ENCODE measurements at places on chromosomes 1 and 21.
A peak's percentile ranks its signal among the peaks of the same experiment; 100 is the strongest.

GRCh38 chr1:230208619-230209261 lies 141.7 kb downstream of the GALNT2 start:
- peak; percentile 21 for DNase-seq

DNA sequence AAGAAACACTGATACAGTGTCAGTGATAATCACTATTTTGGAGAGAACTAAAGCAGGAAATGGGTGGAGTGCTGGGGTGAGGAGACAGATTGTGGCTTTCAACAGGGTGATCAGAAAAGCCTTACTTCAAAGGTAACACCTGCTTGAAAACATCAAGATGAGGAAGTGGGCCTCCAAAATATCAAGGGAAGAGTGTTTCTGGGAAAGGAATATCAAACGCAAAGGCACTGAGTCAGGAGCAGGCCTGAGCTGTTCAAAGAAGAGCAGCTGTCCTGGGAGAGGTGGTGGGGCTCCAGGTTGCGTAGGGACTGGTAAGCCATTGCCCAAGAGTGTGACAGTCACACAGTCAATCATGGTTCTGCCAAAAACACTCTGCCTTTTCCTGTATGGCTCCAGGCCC lies 47.1 kb upstream of the ATP1A1 start:
- no peak for DNase-seq

GRCh38 chr1:162950187-162950586 lies 89.2 kb upstream of the CCDC190 start:
- no peak for DNase-seq

- DNase-seq: no peak
Observed at GRCh38 chr21:38307771-38308531, 51.2 kb downstream of the KCNJ15 start.

- DNase-seq: no peak
Observed at GRCh38 chr1:187689129-187689528, 860.4 kb downstream of the PLA2G4A start.

DNA sequence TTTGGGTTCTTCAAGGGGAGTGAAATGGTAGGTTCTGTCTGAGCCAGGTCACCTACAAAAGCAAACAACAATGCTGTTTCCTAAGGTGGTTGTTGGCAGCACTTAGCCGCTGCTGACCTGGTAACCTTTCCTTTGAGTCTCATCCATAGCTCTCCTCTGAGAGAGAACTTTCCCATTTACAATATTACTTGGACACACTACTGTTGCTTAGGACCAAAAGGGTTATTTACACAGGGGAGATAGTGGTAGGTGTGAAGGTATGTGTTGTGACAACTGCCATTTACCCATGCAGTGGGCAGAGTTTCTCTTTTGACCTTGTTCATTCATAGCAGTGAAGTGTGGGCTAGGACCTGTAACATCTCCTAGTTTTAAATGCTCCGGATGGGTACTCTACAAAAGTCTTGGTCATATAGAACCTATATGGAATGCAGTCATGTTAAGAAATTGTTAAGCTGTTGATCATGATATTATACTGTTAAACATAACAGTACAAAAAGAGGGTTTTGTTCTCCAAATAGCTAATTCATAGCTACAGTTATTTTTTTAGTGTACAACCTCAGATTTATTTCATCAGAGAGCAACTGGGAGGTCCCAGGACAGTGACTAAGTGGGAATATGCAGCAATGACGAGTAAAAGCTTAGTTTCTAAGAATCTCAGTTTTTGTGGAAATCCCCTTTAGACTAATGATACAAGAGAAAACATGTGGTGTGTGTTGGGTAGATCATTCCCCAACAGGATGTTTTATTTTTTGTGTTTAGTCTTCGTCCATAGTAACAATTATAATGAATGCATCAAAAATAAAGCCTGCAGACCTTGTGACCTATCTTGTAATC lies 219.7 kb downstream of the NFIA start:
- no peak for DNase-seq

DNA sequence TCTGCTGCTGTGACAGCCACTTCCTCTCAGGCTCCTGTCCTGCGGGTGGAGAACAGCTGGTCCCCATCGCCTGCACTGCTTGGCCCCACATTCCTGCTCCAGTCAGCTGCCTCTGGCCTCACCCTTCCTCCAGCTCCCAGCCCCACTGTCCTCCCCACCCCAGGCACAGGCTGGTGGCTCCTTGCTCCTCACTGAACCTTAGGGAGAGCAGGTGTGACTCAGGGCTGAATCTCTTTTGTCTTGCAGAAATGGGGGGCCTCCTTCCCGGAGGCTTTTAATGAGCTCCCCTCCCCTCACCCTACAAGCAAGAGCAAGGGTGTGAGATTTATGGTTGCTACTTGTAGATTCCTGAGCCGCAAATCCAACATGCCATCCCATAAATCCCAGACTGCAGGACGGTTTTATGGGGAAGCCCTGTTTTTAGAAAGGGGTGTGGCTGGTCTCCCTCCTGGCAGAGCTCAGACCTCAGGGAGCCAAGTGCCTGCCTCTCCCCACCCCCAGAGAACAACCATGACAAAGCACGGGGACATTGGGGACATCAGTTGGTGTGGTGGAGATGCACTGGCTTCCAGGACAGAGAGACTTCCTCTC lies 15.2 kb downstream of the CDK18 start:
- no peak for DNase-seq

DNA sequence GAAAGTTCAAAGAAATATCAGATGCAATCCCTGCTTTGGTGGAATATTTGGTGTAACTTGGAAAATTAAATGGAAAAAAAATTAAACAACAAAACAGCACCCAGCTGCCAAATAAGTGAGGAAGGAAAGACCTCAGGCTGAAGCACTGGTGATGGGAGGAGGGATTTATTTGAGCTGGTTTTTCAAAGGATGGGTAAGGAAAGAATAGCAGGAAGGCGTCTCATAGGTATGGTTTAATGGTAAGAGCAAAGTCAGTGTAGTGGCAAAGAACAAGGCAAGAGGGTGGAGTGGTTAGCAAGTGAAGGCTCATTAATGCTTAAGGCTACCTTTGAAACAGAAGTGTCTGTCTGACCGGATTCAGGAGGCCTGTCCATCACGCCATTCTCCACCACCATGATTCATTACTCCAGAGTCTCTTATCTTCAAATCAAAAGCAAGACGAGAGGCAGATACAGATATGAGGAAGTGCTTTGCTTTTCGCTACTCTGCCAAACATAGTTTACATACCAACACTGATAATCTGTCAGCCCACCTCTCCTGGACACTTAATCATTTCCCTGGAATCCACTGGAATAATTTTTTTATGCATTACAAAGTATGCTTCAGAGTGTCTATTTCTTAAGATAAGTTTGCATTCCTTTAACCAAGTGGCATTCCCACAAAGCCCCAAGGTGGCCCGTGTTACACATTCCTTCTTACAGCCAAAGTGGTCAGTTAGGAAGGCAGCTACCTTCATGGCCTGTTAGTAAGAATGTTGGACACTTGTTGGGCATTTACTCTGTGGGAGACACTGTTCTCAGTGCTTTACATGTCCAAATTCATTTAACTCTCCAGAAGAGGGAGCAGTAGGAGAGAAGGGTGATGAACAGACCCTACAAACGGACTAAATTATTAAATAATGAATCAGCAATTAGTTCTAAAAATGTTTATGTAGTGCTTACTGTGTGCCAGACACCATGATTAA lies 146.6 kb downstream of the ROR1 start:
- no peak for DNase-seq

DNA sequence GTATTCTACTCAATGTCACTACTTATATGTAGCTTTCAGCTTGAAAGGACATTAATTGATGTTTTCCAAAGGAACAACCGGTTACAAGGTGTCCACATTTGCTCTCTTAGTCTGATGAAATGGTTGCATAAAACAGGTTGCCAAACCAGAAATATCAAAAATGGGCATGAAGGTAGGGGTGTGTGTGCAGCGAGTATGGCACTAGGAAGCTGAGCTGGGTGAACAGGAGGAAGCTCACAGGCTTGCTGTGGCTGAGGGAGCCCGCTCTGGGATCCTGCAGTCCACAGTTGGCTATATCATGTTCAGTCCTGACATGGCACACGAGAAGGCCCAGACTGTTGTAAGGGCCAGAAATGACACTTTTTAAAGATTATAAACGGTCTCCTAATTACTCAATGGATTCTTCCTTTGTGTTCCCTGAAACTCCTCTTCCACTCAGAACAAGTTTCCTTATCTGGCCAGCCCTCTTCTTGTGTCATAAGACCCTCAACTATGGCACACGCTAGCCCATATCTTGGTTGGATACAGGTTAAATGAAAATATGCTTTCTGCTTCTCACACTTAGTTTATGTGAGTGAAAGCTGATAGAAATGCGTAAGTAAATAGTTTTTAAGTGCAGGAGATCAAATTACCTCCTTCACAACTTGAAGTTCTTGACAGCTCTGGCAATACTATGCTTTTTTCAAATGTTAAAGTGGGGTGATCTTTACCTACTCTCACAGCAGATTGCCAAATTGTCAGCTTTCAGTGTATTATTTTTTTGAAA lies 201.5 kb downstream of the LMO4 start:
- DNase-seq: no peak

DNA sequence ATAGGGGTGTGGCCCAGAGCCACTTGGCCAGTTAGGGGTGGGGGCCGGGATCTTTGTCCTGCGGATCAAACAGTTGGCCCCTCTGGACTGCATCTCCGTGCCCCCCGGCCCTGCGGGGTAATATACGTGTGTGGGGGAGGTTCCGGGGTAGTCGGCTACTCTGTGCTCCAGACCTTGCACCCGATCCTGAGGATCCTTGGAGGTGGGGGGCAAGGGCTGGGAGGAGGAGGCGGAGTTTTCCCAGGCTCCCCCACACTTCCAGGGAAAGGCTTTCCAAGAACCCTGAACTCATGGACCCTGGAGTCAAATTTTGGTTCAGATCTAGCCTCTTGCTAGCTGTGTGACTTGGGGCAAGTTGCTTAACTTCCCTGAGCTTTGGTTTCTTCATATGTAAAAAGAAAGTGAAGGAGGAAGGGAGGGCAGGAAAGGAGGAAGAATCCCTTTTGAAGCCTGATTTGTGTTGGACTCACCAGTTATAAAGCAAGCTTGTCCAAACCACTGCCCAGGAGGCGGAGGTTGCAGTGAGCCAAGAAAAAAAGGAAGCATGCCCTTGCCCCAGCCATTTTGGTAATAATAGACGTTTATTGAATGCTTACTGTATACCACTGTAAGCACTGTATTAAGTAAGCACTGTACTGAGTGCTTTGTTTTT lies 686 bp downstream of the MIIP start:
- DNase-seq: no peak

GRCh38 chr1:9145021-9145668 lies 16.2 kb upstream of the GPR157 start:
- DNase-seq: no peak

GRCh38 chr21:31098576-31099005 lies 60.3 kb upstream of the KRTAP19-8 start:
- peak; percentile 65 for DNase-seq

DNA sequence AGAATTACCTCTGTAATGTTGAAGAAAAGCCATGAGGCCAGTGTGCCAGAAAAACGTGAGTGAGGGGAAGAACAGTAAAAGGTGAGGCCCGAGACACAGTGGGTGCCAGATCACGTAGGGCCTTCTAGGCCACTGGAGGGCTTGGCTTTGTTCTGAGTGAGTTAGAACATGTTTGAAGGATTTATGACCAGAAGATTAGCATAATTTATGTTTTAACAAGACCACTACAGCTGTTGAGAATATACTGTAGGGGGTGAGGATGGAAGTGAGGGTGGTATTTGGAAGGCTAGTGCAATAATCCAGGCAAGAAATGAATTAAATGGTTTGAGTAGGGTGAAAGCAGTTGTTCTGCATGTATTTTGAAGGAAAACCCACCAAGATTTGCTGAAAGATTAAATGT lies 56.3 kb downstream of the LRRC8C start:
- no peak for DNase-seq

DNA sequence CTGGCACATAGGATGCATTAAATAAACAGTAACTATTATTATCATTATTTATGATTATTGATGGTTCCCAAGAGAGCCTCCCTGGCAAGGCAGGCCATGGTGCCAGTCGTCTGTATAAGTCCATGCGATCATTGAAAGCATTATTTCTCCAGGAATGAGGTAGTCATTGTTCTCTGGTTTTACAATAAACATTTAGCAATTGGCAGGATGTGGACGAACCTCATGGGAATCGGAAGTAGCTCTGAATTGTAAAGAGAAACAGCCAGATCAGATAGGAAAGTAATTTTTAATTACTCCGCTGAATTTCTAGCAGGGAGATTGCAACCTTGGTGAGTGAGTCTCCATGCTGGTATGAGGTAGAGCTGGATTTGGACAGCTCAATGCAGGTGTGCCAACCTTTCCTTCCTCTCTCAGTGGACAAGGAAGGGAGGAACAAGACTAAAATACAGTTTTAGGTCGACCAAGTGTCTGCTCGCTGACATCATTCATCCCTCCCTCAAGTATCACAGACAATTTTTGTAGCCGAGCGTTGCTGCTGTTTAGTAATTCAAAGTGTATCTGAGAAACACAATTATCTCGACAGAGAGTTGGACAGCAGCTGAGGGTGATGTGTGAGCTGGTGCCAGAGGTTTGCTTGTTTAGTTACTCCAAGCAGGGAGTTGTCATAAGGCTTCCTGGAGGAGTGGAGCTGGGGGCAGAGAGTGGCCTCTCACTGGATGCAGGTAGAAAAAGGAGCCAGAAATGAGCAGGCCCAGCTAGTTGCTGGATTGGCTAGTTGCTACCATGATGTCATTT lies 250.8 kb downstream of the KCNJ6 start:
- DNase-seq: no peak

DNA sequence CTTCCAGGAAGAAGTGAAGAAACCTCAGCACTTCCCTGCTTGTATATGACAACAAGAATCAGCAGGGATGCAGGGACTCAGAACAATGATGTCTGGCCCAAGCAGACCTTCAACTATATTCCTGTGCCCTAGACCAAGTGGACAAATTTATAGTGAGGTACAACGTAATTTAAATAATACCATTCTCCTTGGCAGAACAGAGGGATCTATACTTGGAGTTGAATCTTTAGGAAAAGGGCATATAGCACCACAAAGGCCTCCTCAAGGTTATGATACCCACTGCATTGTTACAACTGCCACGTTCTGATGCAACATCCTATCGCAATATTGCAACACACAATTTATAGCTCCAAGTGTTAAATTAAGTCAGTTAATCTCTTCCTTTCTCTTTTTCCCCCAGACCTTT lies 29.1 kb upstream of the GFI1 start:
- DNase-seq: no peak

GRCh38 chr1:84571150-84571535 lies 3.1 kb downstream of the CTBS start:
- DNase-seq: no peak
